ENCODE measurements at places on chromosomes 6 and 20. TPM values are rescaled to one million over a fixed set of nuclear protein-coding genes. Genes with fewer than 3 reads are reported as not detected.

Gene ZSCAN23
- total RNA-seq = 7.4 TPM

Gene NCOA5
- total RNA-seq = 6.5 TPM

Gene SAMD10
- 2.4 TPM for total RNA-seq

Gene HLA-F
- 8.0 TPM for total RNA-seq

Gene SLC17A2
- not detected for total RNA-seq

Gene SNAP25
- 5.6 TPM for total RNA-seq

Gene TFAP2D
- total RNA-seq = not detected

Gene KCNK16
- total RNA-seq = not detected

Gene BMP2
- total RNA-seq = 35.0 TPM

Gene LINC00237
- not detected for total RNA-seq

Gene IPCEF1
- not detected for total RNA-seq

Gene XKR7
- total RNA-seq = not detected

Gene LBP
- not detected for total RNA-seq

Gene SLC22A2
- 0.23 TPM for total RNA-seq

Gene PHF3
- total RNA-seq = 52.0 TPM

Gene GNRH2
- total RNA-seq = 0.59 TPM

Gene C4A
- total RNA-seq = 4.2 TPM

Gene PACRG
- total RNA-seq = not detected

Gene SIGLEC1
- not detected for total RNA-seq

Gene BPIFB4
- not detected for total RNA-seq

Gene ECT2L
- not detected for total RNA-seq

Gene PPP1R16B
- 0.30 TPM for total RNA-seq

Gene SRF
- 28.9 TPM for total RNA-seq

Gene MOCS1
- total RNA-seq = 14.3 TPM

Gene RAMACL
- 0.74 TPM for total RNA-seq

Gene FAM184A
- 0.18 TPM for total RNA-seq

Gene GINS1
- total RNA-seq = 1.5 TPM

Gene VWA7
- 0.09 TPM for total RNA-seq

Gene HBS1L
- 178 TPM for total RNA-seq

Gene FOXS1
- 1.1 TPM for total RNA-seq

Gene CDK5RAP1
- 26.1 TPM for total RNA-seq

Gene TFAP2B
- not detected for total RNA-seq

Gene TRDN
- not detected for total RNA-seq

Gene TUBE1
- total RNA-seq = 31.0 TPM

Gene PHACTR3
- not detected for total RNA-seq

Gene HLA-DQB1
- not detected for total RNA-seq

Gene RAB44
- not detected for total RNA-seq

Gene FAM83C
- not detected for total RNA-seq

Gene MLN
- total RNA-seq = not detected

Gene RBPJL
- not detected for total RNA-seq
